ENCODE measurements at places on chromosomes 7 and 10.
A peak's percentile ranks its signal among the peaks of the same experiment; 100 is the strongest.

GRCh38 chr7:99243751-99244337, 28.8 kb upstream of the MYH16 start:
- H3K27ac ChIP-seq = no peak overlapping the region
- no peaks in the 10 kb centered on the region for H3K27me3 ChIP-seq
- no peaks in the 10 kb centered on the region for H3K36me3 ChIP-seq
- no peak for DNase-seq
- no peaks in the 10 kb centered on the region for H3K4me1 ChIP-seq

DNA sequence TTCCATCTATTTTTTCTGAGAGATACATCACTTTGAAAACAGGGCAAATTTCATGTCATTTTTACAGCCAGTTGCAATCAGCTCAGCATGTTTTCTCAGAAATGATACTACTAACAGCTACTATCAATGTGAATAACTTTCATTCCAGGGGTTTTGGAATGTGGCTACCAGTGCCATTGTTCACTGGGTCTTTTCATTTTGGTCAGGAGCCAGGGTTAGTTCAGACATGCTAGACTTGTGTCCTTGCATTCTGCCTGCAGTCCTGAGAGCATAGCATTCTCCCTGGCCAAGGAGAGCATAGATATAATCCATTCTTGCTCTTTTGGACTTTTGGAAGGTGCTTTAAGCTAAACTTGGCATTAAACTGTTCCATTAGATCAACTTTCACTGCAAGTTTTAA, 160.9 kb upstream of the NEBL start:
- peaks cover 1% of the 10 kb centered on the region for H3K27me3 ChIP-seq
- no peak for DNase-seq
- H3K27ac ChIP-seq = no peak overlapping the region
- H3K4me1 ChIP-seq = no peaks in the 10 kb centered on the region
- H3K4me3 ChIP-seq = no peak overlapping the region
- H3K36me3 ChIP-seq = no peaks in the 10 kb centered on the region

GRCh38 chr7:108770981-108771745, 201.5 kb downstream of the DNAJB9 start:
- no peaks in the 10 kb centered on the region for H3K27me3 ChIP-seq
- no peak overlapping the region for H3K27ac ChIP-seq
- H3K36me3 ChIP-seq = no peaks in the 10 kb centered on the region
- DNase-seq = no peak
- no peaks in the 10 kb centered on the region for H3K4me1 ChIP-seq
- no peak overlapping the region for H3K4me3 ChIP-seq

GRCh38 chr10:127243490-127244272, 47.3 kb upstream of the INSYN2A start:
- no peak overlapping the region for H3K27ac ChIP-seq
- peaks cover 14% of the 10 kb centered on the region for H3K36me3 ChIP-seq
- H3K4me1 ChIP-seq = no peaks in the 10 kb centered on the region
- H3K4me3 ChIP-seq = no peak overlapping the region

GRCh38 chr7:16982640-16983350, 101.0 kb upstream of the AGR3 start:
- H3K4me1 ChIP-seq = no peaks in the 10 kb centered on the region
- no peak overlapping the region for H3K4me3 ChIP-seq
- no peak overlapping the region for H3K27ac ChIP-seq
- DNase-seq = no peak
- no peaks in the 10 kb centered on the region for H3K27me3 ChIP-seq

DNA sequence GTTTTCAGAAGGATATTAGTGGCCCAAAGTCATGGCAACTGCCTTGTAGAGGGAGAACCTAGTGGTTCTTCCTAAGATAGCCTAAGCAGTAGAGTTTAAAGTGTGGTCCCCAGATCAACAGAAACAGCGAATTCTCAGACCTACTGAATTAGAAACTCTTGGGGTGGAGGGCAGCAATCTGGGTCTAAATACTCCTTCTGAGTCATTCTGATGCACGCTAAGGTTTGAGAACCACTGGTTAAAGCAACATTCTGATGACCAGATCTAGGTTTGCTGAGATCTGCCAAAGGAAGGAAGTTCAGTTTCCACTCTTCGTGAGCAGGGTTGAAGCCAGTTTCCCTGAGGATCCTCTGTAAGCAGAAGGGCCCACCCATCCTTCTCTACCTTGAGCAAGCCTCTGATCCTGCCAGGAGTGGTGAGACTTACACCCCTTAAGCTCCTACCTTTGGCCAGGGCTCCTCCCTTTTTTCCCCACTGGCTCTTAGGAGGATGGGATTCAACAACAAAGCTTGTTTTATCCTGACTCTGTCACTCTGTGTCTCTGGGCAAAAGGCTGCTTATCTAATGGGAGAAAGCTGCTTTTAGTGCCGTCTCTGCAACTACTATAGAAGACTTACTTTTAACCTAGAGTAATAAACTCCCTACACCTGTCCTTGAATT, 26.8 kb upstream of the TRUB1 start:
- H3K27ac ChIP-seq = no peak overlapping the region
- H3K4me3 ChIP-seq = no peak overlapping the region
- H3K27me3 ChIP-seq = no peaks in the 10 kb centered on the region
- no peaks in the 10 kb centered on the region for H3K4me1 ChIP-seq

DNA sequence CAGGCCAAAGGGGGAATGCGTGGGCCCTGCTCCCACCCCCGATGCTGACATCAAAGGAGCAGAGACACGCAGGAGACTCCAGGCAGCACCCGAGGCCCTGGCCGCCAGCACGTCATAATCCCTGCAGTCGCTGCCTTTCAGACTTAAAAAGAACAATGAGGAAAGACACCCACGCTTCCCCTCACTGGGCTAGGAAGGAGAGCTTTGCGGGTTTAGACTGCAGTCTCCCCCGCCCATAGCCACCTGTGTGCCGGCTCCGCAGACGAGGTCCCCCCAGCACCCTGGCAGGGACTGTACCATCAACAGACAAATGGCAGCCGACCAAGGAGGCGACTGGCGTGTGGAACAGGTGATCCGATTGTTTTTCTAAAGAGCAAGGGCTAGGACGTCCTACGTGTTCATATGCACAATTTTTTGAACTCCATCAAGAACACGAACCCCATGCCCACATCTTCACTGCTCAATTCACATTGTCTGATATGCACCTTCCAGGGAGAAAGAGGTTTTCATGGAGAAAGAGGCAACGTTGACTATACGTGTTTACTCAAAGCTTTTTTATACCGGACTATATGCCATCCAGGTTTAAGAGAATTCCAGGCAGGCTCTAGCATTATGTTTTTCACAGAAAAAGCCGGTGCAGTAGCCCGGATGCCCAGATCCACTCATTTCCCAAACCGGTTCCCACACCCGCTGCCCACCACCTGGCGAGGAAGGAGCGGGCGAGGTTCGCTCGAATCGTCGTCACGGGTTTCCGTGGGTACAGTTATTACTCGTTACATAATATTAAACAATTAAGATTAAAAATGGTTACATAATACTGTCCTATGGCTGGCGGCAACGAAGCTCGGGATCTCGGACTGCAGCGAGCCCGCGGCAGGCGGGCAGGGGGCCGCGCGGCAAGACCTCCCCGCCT, 1.1 kb downstream of the GRB10 start:
- peak overlapping the region; percentile 62 for H3K4me3 ChIP-seq
- H3K36me3 ChIP-seq = no peaks in the 10 kb centered on the region
- H3K27ac ChIP-seq = no peak overlapping the region
- no peak for DNase-seq

GRCh38 chr7:107332488-107333269, 137.2 kb upstream of the GPR22 start:
- H3K4me3 ChIP-seq = no peak overlapping the region
- H3K27ac ChIP-seq = no peak overlapping the region
- no peaks in the 10 kb centered on the region for H3K36me3 ChIP-seq
- H3K4me1 ChIP-seq = no peaks in the 10 kb centered on the region

GRCh38 chr7:22356701-22357310, at the start of gene RAPGEF5:
Gene RAPGEF5 (minus strand): TSS chr7:22357154. CDS start chr7:22357060, 94 bp downstream.
- H3K4me3 ChIP-seq = peak within 1 kb of the TSS; percentile 54
- no peak for DNase-seq
- peaks cover 11% of the 10 kb centered on the region for H3K4me1 ChIP-seq
- peaks cover 30% of the 10 kb centered on the region for H3K27me3 ChIP-seq

- DNase-seq = no peak
- H3K4me1 ChIP-seq = no peaks in the 10 kb centered on the region
- H3K36me3 ChIP-seq = no peaks in the 10 kb centered on the region
- no peaks in the 10 kb centered on the region for H3K27me3 ChIP-seq
These were observed 341.9 kb downstream of the PLXDC2 start for GRCh38 chr10:20158086-20158485.

- no peaks in the 10 kb centered on the region for H3K27me3 ChIP-seq
- H3K4me3 ChIP-seq = no peak overlapping the region
- DNase-seq = no peak
- H3K36me3 ChIP-seq = no peaks in the 10 kb centered on the region
- H3K27ac ChIP-seq = no peak overlapping the region
These were observed 54.2 kb downstream of the ABI1 start for GRCh38 chr10:26806557-26806956.

DNA sequence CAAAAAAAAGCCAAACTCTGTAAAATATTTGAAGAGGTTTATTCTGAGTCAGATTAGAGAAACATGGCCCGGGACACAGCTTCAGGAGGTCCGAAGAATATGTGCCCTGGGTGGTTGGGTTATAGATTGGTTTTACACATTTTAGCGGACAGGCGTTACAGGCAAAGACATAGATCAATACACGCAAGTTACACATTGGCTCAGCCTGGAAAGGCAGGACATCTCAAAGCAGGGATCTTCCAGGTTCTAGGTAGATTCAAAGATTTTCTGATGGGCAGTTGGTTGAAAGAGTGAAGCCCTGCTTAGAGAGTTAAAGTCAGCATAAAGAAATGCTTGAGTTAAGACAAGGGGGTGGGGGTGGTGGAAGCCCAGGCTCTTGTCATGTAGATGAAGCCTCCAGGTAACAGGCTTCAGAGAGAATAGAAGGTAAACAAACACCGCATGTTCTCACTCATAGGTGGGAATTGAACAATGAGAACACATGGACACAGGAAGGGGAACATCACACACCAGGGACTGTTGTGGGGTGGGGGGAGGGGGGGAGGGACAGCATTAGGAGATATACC, 464.3 kb upstream of the ADARB2 start:
- no peaks in the 10 kb centered on the region for H3K4me1 ChIP-seq
- H3K27ac ChIP-seq = no peak overlapping the region
- no peaks in the 10 kb centered on the region for H3K36me3 ChIP-seq
- no peaks in the 10 kb centered on the region for H3K27me3 ChIP-seq

GRCh38 chr7:156608173-156608478, 32.4 kb upstream of the RNF32 start:
- H3K27ac ChIP-seq = no peak overlapping the region
- H3K4me1 ChIP-seq = peaks cover 9% of the 10 kb centered on the region
- H3K36me3 ChIP-seq = no peaks in the 10 kb centered on the region
- DNase-seq = no peak

GRCh38 chr7:143405173-143406001, 3.3 kb downstream of the EPHA1 start:
- no peaks in the 10 kb centered on the region for H3K36me3 ChIP-seq
- no peak overlapping the region for H3K27ac ChIP-seq
- H3K27me3 ChIP-seq = no peaks in the 10 kb centered on the region
- peaks cover 16% of the 10 kb centered on the region for H3K4me1 ChIP-seq
- no peak for DNase-seq
- no peak overlapping the region for H3K4me3 ChIP-seq

DNA sequence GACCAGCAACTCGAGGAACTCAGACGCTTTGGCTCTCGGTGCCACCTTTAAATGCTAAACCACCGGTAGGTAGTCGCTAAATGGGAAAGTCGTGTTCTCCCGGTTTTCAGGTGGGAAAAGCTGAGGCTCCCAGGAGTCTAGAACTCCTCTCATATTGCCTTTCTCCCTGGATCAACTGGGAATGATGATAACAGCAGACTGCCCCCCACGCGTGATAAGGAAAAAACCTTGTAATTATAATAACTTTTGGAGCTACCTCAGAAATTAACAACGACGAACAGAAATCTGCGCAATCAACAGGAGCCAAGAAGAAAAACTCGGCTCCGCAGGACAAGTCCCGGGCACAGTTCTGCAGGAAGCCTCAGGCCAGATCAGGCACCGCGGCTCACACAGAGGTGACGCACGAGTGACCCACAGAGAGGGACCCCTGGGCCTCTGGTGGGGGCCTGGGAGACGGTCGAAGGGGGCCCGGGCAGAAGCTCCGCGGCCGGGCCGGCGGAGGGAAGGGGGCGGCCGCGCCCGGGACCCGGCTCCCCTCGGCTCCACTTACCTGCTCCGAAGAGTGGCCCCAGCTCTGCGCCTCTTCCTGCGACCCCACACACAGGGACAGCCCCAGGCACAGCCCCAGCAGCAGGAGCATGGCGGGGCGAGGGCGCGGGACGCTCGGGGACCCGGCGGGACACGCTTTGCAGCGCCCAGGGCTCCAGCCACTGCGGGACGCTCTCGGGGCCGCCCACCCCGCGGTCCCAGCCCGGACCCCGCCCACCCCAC, at the start of gene ITIH5:
TSS of gene ITIH5 (minus strand) at position 714 of the 771 bp plus-strand sequence. CDS start at position 640, 74 bp downstream.
- H3K27ac ChIP-seq = peak within 1 kb of the TSS; percentile 76
- no peaks in the 10 kb centered on the region for H3K4me1 ChIP-seq
- no peaks in the 10 kb centered on the region for H3K27me3 ChIP-seq

GRCh38 chr7:149690688-149691446, 82.5 kb downstream of the ZNF467 start:
- no peak overlapping the region for H3K27ac ChIP-seq
- no peak overlapping the region for H3K4me3 ChIP-seq
- DNase-seq = no peak
- H3K4me1 ChIP-seq = peaks cover 4% of the 10 kb centered on the region
- H3K36me3 ChIP-seq = no peaks in the 10 kb centered on the region

GRCh38 chr10:126744571-126744970, 74.1 kb upstream of the C10orf90 start:
- no peaks in the 10 kb centered on the region for H3K27me3 ChIP-seq
- no peak for DNase-seq
- no peak overlapping the region for H3K27ac ChIP-seq
- H3K4me1 ChIP-seq = no peaks in the 10 kb centered on the region
- no peaks in the 10 kb centered on the region for H3K36me3 ChIP-seq
- no peak overlapping the region for H3K4me3 ChIP-seq

DNA sequence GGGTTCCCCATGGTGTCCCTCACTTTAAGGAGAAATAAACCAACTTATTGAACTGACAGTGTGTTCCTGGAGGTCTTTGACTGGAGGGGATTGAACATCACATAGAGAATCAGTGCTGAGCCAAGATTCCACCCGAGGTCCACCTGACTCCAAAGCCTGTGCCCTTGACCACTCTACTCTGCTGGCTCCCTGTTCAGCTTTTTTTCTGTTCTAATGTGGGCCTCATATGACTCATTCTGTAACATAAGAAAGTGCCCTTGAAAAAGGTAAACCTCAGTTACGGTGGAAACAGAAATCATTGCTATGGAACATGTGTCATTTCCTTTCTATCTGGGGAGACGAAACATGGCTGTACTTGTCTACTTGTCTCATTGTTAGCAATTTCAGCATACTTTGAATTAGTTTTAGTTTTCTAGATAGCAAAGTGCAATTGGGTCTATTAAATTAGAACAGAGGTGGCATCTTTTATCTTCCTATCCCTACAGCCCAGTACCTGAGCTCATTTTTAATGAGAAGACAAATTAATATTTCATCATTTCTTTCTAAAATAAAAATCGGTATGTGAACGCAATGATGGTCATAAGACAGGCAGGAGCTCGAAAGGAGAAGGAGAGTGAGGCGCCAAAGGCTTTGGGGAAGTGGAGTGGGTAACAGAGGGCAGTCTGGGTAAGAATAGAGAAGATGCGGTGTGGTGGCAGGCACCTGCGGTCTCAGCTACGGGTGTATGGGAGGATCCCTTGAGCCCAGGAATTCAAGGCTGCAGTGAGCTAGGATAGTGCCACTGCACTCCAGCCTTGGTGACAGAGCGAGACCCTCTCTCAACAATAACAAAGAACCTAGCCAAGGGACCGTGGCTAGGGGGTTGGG, 1.5 kb downstream of the GSDME start:
- peaks cover 11% of the 10 kb centered on the region for H3K4me1 ChIP-seq
- H3K27ac ChIP-seq = peak overlapping the region; percentile 86
- no peaks in the 10 kb centered on the region for H3K27me3 ChIP-seq
- no peaks in the 10 kb centered on the region for H3K36me3 ChIP-seq

- H3K36me3 ChIP-seq = peaks cover 8% of the 10 kb centered on the region
- no peak overlapping the region for H3K27ac ChIP-seq
- DNase-seq = no peak
These were observed 75.9 kb upstream of the ZNF746 start for GRCh38 chr7:149573519-149573918.
